ENCODE measurements at places on chromosomes 2 and 18.

DNA sequence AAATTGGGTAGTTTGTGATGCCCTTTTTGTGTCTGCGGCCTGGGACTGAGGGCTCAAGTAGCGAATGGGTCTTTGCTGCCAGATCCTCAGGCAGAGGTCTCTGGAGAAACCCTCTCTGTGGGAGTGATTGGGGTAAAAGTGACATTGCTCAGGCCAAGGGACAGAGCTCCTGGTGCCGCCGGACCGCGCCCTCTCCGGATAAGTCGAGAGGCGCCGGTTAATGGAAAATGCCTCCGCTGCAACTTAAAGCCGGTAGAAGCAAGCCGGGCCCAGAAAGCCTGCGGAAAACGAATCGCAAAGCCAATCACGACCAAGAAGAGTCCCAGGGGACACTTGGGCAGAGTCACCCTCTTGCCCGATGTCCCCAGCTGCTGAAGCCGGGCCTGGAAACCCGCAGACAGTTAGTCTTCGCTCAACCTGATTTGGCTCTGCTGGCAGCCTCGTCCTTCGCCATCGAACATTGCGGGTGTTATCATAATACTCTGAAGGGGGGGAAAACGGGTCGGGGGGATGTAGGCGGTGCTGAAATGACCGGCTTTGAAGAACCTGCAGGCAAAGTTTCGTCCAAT lies 352 bp upstream of the HOXD12 start:
- no peak for DNase-seq

- DNase-seq = peak; percentile 12
Measured at GRCh38 chr2:226618875-226619605, 180.6 kb downstream of the IRS1 start.

DNA sequence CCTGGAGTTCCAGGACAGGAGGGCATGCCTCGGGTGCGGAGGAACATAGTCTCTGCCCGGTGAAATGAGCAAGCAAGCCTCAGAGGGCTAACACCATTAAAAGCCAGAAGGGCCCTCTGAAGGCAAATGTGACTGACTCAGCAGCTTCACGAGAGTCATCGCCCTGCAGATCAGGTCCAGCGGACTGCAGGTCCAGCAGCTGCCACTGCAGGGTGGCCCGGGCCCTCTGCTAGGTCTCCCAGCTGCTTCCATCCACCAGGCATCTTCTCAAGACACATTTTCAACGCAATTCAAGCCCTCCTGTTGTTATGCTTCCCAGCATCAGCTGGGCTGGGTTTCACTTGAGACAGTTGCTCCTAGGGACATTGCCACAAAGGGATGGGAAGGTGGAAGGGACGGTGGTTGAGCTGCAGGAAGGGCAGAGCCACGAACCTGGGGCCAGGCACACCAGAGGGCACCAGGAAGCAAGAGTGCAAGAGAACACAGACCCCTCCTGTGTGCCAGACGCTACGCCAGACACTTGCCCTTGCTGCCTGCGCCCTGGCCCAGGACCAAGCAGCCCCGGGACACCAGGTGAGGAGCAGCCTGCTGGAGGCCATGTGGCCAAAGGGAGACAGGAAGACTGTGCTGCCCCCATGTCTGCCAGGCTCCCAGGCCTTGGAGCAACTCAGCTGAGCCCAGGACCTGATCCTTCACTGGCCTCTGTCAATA lies 173.0 kb downstream of the HDAC4 start:
- peak; percentile 25 for DNase-seq

GRCh38 chr2:29189052-29189451 lies 73.8 kb downstream of the CLIP4 start:
- DNase-seq = no peak

GRCh38 chr2:227853204-227853629 lies 18.2 kb upstream of the DAW1 start:
- DNase-seq = no peak

- no peak for DNase-seq
Measured at GRCh38 chr2:115129536-115129935, 687.1 kb downstream of the DPP10 start.

DNA sequence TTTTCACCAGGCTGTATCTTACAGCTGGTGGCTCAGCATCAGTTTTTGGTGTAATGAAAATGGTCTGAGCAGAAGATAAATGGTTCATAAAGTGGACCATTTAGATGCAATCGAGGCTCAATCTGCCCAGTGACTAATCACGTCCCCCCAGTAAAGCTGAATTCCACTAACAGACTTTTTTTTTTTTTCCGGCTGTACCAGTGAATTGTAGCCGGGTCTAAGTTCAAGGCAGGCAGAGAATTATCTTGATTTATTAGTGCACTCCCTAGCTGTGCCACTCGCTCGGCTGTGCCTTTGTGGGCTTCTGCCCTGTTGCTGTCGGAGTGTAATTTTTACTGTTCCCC lies 215.1 kb upstream of the POU3F3 start:
- DNase-seq = no peak

DNA sequence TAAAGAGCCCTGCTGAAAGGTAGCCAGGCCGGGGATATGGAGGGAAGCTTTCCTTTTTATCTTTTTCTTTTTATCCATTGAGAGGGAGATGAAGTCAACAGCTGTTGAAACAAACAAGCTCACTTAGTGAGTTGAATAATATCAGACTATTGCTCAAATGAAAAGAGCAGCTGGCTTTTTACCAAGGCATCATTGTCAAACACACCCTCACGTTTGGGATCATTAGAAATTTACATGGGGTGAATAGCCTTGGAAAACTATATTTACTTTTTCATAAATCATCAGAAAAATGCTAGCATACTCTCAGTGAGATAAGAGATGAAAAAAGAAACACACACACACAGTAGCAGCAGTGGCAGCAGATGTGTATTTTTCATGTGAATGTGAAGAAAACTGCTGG lies 71.5 kb upstream of the HNMT start:
- peak; percentile 22 for DNase-seq

DNA sequence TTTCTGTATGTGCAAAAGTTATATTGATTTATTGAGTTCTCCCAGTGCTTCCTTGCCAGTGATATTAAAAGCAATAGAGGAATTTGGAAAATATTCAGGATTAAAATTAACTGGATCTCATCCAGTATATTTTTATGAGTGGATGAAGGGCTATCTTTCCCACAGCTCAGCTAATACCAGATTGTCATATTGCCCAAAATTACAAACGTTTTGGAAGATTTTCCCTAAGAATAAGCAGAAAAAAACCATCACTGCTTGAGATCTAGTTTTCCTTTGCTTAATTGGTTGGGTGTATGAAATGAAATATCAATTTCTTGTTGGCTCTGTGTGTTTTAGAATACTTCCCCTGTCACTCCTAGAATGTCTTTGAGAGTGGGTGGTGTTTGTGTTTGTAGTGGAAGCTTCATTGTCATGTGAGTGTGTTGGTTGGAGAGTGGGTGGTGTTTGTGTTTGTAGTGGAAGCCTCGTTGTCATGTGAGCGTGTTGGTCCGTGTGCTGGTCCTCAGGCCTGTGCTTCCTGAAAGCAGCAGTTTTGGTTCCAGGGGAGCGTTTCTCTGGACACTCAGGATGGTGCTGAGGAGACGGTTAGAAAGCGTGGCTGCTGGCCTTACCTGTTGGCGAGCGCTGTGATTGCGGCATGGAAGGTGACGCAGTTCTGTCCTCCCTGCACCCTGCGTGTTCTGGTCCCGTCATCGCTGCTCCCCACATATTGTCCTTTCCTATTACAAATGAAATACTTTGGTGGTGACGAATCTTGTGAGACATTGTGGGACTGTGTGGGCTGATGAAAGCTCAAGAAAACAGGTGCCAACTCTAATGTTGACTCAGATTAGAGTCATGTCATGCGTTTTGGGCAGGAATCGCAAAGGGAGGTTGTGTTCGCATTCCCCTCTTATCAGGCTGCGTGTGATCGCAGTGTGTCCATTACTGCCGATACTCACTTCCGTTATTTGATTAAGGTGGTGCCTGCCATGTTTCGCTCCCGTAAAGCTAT lies 12.4 kb downstream of the ASB1 start:
- no peak for DNase-seq

- no peak for DNase-seq
Measured at GRCh38 chr2:14615121-14615520, 17.4 kb upstream of the LRATD1 start.

DNA sequence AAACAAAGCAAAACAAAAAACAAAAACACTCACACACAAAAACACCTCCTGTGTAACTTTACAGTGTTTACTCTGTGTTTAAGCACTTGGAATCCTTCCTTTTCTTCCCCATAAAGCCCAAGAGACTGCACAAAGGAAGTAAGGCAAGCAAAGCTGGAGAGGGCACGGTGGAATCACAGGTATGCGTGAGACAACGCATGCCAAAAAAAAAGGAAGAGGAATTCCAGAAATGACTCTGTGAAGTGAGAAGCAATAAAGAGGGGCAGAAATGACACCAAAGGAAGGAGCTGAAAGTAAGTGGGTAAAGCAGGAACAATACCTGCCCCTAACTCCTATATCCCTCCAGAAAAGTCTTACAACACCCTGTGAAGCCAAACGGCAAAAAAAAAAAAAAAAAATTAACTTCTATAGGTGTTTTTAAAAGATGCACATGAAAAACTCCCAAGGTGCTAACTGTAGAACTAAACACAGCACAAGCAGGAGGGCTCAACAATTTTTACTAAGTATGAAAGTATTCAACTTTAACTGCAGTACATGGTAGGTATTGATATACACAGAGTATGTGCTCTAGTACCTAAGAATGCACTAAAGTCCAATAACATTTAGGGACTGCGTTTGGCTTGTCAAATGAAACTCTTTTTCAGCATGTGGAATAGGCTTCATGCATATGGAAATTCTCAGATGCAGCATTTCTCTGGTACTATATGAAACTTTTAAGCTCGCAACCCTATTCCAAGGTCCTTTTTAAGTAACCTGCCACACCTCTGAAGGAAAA lies 9.1 kb downstream of the RND3 start:
- DNase-seq = no peak

DNA sequence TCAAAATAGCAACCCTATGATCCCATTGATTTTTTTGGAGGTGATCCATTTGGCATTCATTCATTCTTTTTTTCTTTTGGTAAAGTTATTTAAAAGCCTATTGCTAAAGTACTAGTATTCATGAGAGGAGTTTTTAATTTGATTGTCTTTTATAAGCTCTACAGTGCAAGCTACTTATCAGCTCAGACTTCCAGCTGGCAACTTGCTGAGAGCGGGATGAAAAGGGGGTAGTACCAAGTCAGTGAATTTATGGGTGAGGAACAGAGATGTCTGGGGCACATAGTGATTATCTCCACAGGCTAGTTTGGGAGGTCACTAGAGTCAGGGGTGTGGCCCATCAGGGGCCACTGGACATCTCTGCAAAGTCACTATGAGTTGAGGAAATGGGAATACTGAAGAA lies 202.4 kb downstream of the PIK3C3 start:
- DNase-seq = peak; percentile 91

GRCh38 chr2:241706537-241706936 lies 4.7 kb downstream of the ING5 start:
- DNase-seq = no peak

DNA sequence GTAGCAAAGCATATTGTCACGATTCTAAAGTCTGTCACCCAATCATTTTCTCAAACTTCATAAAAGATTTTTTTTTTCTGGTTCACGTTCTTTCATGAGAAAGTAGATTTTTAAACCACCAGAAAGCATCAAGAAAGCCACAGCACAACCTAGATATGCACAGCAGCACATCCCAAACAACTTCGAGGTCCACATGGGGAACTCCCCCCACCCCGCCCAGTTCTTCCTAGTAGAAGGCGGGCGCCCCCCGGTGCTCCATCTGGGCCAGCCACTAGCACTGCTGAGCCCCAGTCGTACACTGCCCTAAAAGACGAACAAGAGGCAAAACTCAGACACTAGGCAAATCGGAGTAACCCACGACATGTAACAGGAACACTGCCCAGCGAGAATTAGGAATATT lies 15.5 kb downstream of the HDLBP start:
- DNase-seq = no peak

DNA sequence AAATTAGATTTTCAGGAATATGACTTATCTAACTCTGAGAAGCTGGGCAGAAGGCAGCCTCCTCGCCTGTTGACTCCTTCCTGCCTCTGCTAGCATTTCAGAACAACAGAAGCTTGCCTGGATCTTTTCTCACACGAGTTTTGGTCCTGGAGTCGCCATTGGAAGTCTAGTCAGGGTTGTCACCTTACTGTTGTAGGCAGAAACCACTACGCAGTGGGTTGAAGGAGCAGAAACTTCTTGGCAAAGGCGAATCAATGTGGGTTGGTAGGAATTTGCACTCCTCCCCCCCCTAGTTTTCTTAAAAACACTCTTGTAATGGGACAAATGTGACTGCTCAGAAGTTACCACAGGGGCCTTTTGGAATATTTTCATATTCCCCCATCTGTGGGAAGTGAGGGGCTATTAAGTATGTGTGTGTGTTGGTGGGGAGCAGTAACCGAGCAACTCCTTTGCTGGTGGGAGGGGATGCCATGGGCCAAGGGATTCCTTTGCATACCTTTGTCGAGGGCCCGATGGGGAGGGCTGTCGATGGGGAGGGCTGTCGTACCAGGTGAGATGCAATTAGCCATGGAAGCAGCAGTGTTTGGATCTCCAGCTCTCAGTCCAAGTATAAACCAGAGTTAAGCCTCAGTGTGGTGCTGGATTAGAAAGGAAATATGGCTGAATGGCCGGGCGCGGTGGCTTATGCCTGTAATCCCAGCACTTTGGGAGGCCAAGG lies 117.4 kb downstream of the FMNL2 start:
- DNase-seq = no peak

GRCh38 chr18:64992654-64993053 lies 758.2 kb upstream of the CDH7 start:
- DNase-seq = no peak

GRCh38 chr2:29562896-29563295 lies 358.5 kb downstream of the ALK start:
- DNase-seq = no peak

DNA sequence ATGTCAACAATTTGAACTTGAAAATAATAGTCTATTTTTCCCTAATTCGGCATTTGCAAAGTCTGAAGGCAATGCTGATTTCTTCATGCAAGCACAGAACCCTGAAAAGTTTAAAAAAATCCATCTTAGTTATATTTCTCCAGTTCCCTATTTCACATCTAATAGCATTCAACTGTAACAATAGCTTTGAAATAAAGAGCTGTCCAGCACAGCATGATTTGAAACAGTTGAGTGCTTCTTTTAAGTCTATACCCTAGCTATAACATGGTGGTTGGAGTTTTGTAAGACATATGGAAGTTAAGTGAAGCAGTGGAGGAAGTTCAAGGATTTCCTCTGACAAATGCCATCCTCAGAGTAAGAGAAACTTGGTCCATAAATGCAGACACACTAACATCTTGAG lies 691.9 kb downstream of the ERBB4 start:
- no peak for DNase-seq

Measured in NCI-H524 (cell line).